Activated naive CD4-positive, alpha-beta T cell treated with anti-CD3 and anti-CD28 coated beads, Interleukin-2, amount 50 U/mL, for 16 hours (primary cell): ENCODE measurements at places on chromosomes 11 and 22.

DNA sequence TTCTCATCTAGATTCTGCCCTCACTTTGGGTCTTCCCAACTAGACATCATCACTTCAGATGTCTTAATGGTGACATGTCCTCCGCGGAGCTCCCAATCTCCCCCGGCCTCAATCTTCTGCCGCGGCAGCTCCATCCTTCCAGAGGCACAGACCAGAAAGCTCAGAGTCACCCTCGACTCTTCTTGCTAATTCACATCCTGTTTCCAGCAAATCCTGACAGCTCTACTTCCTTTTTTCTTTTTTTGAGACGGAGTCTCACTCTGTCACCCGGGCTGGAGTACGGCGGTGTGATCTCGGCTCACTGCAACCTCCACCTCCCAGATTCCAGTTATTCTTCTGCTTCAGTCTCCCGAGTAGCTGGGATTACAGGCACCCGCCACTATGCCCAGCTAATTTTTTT lies 54.5 kb downstream of the CACNG2 start:
- DNase-seq, result no peak

DNA sequence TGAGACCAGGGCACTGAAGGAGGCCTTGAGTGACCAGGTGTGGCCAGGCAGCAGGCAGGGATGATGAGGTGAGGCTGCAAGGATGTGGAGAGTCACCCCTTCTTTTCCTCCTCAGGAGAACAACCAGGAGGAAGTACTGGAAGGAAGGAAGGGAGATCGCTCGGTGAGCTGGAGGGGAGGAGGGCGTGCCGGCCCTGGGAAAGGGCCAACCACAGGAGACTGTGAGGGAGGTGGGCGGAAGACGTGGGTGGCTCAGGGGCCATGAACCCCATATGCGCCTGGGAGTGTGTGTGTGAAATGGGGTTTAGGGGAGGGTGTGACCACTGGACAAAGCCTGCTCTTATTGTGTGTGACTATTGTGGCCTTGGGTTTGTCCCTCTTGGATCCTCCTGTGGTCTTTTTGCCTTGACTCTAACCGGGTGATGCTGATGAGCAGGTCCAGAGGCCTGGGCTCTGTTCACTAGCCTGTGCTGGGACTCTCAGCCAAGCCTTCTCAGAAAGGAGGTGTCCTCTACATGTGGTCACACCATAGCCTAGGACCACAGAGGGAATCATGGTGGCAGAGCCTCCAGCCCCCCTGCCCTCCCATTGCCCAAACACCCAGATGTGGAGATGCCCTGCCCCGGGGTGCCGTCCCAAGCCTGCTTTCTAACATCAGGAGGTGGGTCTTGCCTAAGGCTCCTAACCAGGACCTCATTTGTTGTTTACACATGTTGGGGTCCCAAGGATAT lies 41.3 kb upstream of the TUB start:
- no peak for DNase-seq

- DNase-seq, result no peak
These were observed 8.4 kb downstream of the APOBEC3A start for GRCh38 chr22:38965614-38966379.

GRCh38 chr11:35173011-35173511 lies 34.1 kb downstream of the CD44 start:
- no peak for DNase-seq

GRCh38 chr11:64759722-64760719 lies at the start of gene PYGM:
PYGM (minus strand) TSS chr11:64759974; CDS start chr11:64759898, 76 bp downstream.
- no peak for DNase-seq

GRCh38 chr11:44199816-44200215 lies 104.3 kb downstream of the EXT2 start:
- no peak for DNase-seq

- DNase-seq, result peak; percentile 6
These were observed 94.8 kb downstream of the KCNQ1 start for GRCh38 chr11:2539371-2540222.

GRCh38 chr11:2132874-2133240 lies 6.3 kb downstream of the IGF2 start:
- DNase-seq, result no peak

- DNase-seq, result no peak
These were observed 99.3 kb downstream of the FDX1 start for GRCh38 chr11:110529043-110529442.
